ENCODE measurements at places on chromosomes 12 and 14.

DNA sequence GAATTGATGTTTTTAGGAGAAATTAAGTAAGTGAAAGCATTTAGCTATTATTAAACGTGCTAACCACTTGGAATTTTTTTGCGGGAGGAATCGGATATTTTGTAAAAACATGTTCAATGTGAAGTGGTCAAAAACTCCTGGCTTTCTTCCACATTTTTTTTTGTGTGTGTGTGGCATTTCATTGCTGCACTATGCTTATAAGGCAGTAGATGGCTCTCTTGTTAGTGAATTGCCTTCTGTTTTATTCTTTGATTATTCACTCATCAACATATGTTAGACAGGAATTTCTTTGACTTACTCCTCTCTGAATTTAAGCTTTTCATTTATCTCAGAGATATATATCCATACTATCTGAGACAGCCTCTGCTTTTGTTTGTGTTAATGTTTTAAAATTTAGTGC lies 71.3 kb downstream of the DERA start:
- DNase-seq = no peak

GRCh38 chr12:132488127-132489077 lies 1.5 kb upstream of the FBRSL1 start:
- DNase-seq = peak; percentile 33

- DNase-seq = no peak
Measured at GRCh38 chr12:65754744-65755595, 69.3 kb upstream of the HMGA2 start.

GRCh38 chr12:89702503-89702902 lies 6.1 kb downstream of the ATP2B1 start:
- no peak for DNase-seq

GRCh38 chr14:56199982-56200577 lies 81.9 kb downstream of the PELI2 start:
- no peak for DNase-seq

- DNase-seq = peak; percentile 38
Measured at GRCh38 chr12:89951050-89951693, 242.5 kb upstream of the ATP2B1 start.

- no peak for DNase-seq
Measured at GRCh38 chr12:69714542-69714941, 15.4 kb upstream of the BEST3 start.

- no peak for DNase-seq
Measured at GRCh38 chr14:99841436-99842071, 48.3 kb downstream of the EML1 start.

GRCh38 chr14:53227154-53227718 lies 74.1 kb upstream of the DDHD1 start:
- DNase-seq = no peak

DNA sequence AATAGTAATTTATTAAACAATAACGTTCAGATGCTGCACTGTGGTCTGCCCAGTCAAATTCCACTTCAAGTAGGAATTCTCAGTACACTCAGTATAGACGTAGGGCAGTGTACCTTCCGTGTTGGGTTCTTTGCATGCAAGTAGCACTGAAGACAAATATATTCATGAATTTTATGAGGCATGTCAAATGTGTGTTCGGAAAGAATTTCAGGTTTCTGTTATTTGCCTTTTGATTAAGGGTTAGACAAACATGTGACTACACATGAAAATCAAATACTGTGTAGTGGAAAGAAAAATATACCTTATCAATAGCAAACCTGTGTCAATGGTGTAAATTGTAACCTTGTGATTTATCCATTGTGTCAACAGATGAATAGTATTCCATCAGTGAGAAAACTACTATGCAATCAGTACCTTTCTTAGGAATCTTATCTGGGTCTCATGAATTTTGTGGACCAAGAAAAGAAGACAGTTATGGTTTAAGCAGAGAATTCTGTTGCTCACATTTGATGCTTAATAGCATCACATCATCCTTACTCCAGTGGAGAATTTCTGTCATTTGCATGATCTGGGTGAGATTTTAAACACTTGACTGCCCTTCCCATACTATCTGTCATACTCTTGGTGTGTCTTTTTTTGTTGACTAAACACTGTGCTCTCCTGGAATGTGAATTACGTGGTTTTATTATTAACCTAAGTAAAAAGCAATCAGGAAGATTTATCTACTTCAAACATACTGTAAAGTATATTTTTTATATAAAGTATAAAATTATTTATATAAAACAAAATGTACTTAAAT lies 13.3 kb downstream of the TMEM260 start:
- no peak for DNase-seq

- DNase-seq = no peak
Measured at GRCh38 chr12:62194616-62195015, 65.6 kb upstream of the USP15 start.

DNA sequence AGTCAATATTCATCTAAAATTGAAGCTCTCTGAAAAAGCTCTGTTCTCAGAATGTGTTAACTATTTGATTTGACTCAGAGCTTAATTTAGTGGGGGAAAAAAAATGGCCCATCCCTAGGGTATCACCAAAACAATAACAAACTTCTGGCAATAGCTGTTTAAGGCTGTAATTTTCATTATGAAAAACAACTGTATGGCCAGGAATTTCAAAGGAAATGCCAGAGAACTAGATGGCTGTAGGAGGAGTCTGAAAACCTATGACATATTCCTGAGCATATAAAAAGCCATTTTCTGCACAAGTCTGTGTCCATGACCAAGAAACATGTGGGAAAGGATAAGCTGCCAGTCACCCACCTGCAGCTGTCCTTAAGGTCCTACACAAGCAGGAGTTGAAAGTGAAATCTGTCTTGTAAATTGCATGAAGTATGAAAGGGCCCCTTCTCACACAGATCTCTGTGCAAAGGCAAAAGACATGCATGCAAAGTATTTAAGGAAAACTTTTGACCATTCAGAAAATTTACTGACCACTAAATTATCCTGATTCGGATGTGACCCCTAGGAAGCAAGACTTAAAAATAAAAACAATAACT lies 299.1 kb downstream of the BTG1 start:
- DNase-seq = no peak

GRCh38 chr12:71958056-71958455 lies 19.4 kb downstream of the TPH2 start:
- DNase-seq = no peak

DNA sequence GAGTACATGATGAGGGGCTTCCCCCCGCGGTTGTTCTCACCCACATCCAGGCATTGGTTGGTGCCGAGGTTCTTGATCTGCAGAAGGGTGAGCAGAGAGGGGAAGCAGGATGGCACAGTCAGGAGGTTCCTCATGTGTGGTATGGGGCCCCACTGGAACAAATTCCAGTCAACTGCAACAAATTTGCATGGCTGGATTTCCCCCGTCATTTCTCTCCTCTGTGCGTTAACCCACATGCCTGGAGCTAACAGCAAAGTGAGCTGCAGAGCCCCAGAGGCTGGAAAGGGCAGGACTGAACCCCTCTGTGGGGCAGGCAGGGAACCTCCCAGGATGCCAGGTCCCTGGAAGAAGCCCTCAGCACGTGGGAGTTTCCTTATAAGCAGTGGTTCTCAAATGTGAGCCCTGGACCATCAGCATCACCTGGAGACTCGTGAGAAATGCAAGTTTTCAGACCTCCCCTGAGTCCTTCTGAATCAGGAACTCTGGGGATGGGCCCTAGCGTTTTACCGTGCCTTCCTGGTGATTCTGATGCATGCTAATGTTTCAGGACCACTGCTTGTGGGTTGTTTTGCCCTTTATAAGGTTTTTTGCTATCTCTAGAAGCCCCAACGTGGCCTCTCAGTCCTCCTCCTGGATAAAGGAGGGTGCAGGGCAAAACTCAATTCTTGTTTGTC lies 11.0 kb upstream of the CELA1 start:
- peak; percentile 16 for DNase-seq

GRCh38 chr12:122830517-122831214 lies 4.6 kb upstream of the HIP1R start:
- no peak for DNase-seq

Data from activated CD4-positive, alpha-beta T cell treated with anti-CD3 and anti-CD28 coated beads, Interleukin-2, Interleukin-6, amounts not matched to agents 100 ng/mL and 50 ng/mL, durations not matched to agents 16 hours and 8 hours (primary cell).